Caudate nucleus (tissue), 63 donors: ENCODE measurements at places on chromosomes 12 and 14.

DNA sequence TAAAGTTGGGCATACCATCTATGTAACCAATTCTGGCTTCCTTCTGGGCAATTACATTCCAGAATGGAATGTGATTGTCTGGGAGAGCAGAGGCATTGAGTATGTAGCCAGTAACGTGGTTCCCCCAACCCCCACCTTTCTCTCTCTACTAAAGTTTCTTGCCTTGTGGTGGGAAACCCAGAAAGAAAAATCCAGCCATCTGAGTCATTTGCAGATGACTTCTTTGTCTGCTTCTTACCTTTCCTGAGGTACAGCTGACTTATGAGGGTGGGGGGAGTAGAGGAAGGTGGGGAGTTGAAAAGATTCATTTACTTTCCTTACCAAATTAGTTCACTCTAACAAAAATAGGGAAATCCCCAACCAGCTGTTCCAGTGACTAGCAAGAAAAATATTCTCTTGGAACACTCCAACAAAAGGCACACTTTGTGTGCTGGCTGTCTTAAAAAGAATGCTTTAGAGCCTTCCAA is 112.1 kb upstream of the FRMD6 start:
- DNase-seq: no peak

DNA sequence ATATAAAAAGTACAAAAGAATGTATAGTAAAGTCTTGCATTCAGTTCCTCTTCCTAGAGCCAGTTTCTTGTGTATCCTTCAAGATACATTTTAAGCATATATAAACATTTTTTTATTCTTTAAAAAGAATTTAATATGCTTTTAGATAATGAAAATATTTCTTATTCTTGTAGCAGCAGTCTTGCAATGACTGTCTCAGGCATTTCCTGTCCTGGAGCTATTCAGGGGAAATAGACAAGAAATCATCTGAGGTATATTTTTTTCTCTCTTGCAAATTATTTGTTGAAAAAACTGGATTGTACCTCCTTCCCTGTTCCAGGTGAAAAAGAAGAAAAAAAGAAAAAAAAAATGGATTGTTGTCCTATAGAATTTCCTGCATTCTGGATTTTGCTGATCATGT is 17.0 kb upstream of the ERBB3 start:
- DNase-seq: no peak

DNA sequence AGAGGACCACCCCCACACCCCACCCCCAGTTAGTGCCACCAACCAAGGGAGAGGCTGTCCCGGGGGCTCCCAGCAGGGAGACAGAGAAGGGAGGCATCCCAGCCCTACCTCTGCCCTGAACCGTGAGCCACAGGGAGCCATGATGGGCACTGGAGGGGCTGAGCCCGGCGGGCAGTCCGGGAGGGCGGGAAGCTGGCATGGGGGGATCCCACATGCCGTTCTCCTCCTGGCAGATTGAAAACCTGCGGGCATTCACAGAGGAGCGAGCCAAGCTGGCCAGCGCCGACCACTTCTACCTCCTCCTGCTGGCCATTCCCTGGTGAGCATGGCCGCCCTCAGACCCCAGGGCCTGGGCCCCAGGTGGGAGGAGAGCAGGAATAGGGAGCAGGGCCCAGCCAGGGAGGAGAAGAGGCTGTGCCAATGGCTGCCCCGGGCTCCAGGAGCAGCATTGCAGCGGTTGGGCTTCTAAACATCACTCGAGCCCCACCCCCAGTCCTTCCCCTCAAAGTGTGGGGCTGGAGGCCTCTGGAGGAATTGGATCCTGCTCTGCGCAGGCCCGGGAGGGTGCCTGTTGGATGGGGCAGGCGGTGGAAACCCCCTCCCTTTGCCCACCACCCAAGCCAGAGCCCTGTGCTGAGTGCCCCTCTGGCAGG is 14.5 kb upstream of the ADSS1 start:
- DNase-seq: no peak

GRCh38 chr14:89787525-89787924 is 167.0 kb downstream of the EFCAB11 start:
- DNase-seq: no peak

DNA sequence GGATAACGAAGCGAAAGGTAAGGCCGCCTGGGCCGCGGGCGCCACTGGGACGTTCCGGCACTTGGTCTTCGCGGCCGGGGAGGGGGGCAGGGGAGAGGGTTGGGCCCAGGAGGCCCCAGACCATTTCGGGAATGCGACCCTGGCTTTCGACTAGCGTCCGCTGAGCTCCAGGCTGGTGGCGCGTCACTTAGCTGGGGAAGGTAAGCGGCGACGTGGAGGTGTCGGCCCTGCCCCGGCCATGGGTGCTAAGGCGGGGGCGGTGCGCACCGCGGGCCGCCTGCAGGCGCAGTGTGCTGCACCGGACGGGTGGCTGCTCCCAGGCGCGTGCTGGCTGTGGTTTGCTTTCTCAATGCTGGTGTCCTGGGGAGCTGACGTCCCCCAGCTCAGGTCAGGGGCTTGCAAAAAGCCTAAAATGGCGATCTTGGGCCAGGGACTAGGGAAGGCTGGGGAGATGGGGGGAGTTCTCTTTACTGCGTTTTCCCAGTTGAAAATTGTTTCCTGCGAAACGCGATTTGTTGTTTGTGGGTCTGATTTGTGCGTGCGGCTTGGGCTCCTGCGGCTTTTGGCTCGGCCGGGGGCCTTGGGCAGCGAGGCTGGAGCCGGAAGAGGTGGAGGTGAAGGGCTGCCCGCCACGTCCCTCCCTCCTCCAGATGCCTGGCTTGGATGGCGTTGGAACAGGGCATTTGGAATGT is 1.2 kb downstream of the HOXC10 start:
- DNase-seq: no peak

GRCh38 chr14:75702616-75703261 is 41.7 kb downstream of the TTLL5 start:
- DNase-seq: no peak
